ENCODE measurements at places on chromosomes 1 and 21.

DNA sequence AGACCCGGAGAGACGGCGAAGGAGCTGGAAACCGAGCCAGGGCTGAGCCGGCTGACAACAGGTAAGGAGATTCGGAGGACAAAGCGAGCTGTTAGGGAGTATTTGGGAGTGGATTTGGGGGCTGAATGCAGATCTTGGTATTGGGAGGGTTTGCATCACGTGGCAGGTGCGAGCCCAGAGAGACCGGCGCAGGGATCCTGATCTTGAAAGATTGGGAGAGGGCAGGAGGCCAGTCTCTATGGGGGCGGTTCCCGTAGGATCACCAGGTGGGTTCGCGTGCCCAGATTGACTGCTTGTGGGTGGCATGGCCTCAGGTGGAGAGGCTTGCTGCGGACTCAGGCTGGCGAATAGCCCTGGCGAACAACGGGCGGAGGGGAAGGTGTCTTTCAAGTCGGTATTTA, 204 bp downstream of the CIART start:
- DNase-seq: no peak

- DNase-seq: no peak
Observed at GRCh38 chr1:226021401-226021800, 22.3 kb upstream of the SDE2 start.

GRCh38 chr1:14745001-14745720, 146.7 kb downstream of the KAZN start:
- no peak for DNase-seq

DNA sequence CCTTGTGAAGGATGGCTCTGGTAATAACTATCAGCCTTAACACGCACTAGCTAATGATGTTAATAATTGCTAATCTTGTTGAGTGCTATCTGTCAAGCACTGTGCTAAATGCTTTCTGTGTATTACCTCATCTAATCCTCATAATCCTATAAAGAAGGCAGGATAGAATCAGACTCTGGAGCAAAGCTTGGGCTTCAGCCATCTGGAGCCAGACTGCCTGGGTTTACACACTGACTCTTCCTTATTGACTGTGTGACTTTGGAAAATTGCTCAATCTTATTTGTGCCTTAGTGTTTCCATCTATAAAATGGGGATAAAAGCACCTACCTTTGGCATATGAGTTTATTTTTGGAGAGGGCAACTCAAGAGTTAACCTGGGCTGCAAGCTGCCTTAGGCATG, 216.1 kb downstream of the NUF2 start:
- no peak for DNase-seq

Measured in esophagus squamous epithelium (tissue), 5 donors.